ENCODE measurements at places on chromosomes 5 and 9.

DNA sequence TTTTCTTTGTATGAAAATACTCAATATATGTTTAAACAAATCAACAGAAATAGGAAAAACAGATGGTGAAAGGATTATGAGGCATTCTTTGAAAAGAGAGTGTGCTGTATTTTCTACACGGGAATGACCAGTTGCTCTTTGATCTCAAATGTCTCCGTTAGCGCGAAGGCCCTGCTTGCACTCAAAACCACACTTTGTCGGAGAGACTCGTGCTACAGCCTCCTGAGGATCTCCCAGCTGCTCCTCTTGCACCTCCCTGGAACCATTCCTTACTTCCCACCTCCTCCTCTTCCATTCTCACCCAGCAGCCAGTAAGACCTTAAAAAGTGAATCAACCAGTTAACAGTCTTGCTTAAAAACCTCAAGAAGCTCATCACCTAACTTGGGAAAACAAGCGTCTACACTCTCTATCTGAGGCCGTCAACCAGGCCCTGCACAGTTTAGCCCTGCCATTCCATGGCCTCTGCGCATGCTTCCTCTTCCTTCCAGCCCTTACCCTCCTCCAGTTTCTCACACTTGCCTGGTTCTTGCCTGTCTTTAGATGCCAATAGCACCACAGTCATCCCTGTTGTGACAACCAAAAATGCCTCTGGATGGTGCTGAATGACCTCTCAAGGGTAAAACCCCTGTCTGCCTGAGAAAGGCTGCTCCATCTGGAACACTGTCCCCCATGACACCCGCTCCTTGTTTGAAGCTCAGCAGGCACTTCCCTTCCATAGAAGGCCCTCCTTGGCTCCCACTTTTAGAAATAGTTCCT lies 594.7 kb upstream of the WWC1 start:
- DNase-seq: no peak

DNA sequence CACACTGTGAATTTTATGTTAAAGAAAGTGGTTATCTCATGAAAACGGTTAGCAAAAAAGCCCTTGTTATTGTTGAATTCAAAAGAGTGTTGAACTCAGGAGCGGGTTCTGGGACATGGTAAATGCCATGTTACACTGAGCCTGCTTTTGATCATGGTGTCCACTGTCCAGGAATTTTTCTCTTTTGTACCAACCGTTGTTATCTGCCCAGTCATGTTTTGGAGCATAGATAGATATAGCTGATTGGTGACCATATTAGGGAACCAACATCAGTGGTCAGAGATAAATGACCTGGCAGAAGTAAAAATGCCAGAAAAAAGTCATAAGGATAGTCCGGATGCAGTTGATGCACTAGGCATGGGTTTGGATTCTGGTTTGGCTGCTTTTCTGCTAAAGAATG lies 29.3 kb downstream of the DOCK2 start:
- no peak for DNase-seq

DNA sequence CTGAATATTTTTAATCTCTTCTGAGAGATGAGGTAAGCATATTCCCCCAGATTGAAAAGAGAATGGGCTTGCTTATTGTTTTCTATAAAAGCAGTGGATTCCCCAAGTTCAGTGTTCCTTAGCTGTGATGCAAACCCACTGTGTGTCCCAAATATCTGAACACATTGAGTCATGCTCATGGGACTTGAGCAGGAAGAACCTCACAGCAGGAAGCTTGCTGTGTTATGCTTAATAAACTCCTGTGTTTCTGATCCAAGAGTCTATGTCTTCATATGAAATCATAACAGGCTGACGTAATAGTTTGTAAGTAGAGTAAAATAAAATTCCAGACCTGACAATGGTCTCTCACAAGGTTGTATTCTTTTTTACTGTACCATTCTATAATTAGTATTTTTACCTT lies 24.8 kb upstream of the LOX start:
- DNase-seq: no peak

DNA sequence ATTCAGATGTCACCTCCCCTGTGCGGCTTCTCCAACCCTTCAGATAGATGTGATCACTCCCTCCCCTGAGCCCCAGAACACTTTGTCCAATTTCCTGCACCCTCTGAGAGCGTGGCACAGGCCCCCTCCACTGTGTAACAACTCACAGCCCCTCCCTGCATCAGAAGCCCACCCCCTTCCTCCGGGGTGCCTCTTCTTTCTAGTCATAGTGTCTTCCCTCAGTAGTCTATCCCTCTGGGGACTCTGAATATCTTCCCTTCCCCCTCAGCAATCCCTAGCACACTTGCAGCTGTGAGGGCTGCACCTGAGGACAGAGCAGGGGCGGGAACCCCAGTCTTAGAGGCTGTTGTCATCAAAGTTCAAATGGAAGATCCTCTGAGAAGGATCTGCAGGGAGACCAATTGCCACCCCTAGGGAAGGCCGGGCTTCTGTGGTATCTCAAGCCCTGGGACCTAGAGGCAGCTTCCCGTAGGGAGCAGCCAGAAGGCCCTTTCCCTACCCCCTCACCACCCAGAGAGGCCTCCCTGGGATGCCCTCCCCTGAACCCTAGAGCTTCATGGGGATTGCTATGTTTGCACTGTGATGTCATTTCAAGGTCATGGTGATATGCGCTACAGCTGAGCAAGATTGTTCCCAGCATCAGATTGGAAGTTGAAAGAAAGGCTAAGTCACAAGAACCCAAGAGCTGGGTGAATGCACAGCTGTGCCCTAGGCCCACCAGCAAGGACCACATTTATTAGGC lies 70.7 kb downstream of the THBS4 start:
- DNase-seq: no peak

DNA sequence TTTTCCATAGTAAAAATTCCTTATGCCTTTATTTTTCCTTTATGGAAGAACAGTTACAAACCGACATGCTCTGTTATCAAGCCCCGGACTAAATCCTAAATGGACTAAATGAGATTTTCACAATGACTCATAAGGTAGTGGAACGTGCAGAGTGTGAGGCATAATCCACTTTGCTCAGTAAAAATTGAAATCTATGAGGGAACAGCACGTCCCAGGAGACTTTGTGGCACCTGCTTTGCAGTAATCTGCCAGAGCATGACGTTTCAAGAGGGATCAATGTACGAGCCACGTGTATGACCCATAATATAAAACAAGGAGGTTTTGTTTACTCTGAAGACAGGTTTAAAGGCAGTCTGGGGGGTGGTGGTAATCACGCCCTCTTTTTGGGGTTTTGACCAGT lies 83.8 kb upstream of the GNA14 start:
- no peak for DNase-seq

DNA sequence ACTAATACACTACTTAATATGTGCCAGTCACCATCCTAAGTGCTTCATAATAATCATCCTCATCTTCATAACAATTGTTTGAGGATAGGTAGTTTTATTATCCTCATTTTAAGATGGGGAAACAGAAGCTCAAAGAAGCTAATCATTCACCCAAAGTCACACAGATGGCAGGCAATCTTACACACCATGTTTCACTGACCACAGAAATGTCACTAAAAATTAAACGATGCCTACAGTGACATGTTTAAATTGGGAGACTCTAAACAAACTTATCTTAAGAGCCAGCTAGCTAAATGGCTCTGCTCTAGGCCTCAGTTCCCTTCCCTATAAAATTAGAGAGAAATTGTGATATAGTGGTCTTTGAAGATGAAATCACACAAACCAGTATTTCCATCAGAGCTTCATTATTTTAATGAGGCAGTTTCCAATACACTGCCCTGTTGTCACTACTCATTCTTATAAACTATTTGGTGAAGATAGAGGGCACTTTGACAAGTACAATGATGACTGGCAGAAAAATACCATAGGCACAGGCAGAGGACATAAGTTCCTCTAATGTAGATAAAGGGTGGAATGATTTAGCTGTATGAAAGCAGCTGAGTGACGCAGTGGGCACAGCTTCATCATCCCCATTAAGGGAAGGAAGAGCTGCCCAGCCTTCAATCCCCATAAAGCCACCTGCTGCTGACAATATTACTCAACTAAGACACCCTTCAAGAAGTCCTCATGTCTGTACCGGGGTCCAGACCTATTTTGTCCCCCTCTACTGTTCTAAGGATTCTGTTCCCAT lies 224.1 kb downstream of the ACTL7B start:
- no peak for DNase-seq

DNA sequence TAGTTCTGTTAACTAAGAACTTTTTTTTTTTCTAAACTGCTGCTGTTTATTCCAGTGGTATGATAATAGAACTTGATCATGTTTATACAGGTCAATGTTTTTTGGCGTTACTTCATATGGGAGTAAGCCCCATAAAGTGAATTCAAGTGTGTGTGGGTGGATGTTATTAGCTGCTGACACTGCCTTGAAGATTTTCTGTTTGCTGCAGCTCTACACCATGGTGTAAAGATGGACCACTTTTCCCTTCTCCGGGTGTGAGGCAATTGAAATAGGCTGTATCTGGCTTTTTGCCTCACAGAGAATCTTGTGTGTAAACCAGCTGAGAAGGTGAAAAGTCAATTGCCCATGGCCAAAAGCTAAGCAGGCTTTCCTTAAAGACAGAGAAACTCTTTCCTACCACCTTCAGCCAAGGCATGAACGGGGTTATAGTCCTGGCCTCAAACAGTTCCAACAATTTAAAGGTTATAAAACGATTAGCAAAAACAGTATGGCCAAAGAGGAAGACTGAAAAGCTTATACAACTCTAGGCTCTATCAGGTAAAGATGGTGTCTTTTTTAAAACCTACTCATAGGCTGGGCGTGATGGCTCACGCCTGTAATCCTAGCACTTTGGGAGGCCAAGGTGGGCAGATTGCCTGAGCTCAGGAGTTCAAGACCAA lies 33.9 kb upstream of the ABCA1 start:
- DNase-seq: no peak

DNA sequence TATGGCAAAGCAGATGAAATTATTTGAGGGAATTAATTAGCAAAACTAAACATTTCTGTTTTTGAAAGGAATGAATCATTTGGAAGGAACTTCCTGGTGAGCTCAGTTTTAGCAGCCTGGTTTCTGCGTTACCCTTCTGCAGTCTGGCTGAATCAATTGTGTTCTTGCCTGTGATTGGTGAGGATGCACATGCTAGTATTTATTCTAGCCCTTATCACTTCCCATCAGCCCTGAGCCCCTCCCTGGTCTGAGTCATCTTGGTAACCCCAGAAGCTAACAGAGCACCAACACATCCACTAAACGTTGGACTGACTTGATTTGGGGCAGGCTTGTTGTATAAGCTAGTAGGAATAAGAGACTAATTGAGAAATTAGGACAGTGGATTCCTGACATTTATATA lies 6.6 kb downstream of the TJP2 start:
- peak; percentile 12 for DNase-seq

GRCh38 chr9:1871626-1872419 lies 143.3 kb upstream of the SMARCA2 start:
- no peak for DNase-seq

GRCh38 chr9:12997009-12997408 lies 222.2 kb downstream of the LURAP1L start:
- DNase-seq: no peak
